Stimulated activated CD8-positive, alpha-beta memory T cell treated with anti-CD3 and anti-CD28 coated beads, Interleukin-4, amount 100 ng/mL, for 1 hour (primary cell): ENCODE measurements at places on chromosomes 11 and 22.

- DNase-seq, result no peak
Observed at GRCh38 chr11:108224911-108225786, 2.3 kb downstream of the ATM start.

DNA sequence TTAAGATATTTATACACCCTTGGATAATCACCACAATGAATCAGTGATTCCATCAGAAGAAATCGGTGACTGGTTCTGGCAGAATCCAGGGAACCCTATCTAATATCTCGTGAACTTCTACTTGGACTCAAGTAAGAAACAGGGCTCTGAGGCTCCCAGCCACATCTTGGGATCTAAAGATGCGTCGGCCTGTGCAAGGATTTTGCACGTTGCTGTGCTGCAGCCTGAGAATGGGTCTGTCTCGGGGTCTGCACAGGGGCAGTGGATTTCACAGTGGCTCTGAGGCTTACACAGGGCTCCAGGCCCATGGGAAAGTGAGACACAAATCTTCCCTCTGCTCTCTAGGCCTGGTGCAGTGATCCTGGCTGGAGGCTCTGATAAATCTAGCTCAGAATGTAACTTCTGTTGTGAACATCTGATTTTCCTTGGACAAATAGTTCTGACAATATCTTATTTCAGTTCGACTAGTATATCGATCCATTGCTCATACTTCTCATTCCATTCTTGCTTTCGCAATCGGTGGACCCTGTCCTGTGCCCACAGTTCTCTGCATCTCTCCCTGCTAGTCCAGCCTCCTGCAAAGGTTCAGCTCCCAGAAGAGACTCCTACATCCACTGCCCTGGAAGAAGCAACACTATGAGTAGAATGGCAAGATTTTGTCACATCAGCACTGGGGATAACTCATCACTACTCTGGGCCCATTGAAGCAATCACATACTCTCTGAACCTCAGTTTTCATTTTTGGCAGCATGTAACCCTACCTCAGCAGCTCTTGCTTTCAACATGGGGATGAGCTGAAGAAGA is 105.5 kb upstream of the TOP3B start:
- no peak for DNase-seq

- DNase-seq, result no peak
Observed at GRCh38 chr22:22590136-22590891, 31.2 kb upstream of the PRAME start.

- no peak for DNase-seq
Observed at GRCh38 chr22:38841211-38841610, 2.6 kb downstream of the NPTXR start.

GRCh38 chr11:765025-765801 is 12.1 kb downstream of the GATD1 start:
- peak; percentile 41 for DNase-seq

- no peak for DNase-seq
Observed at GRCh38 chr11:115170133-115170815, 333.9 kb downstream of the CADM1 start.

GRCh38 chr11:19404787-19405186 is 164.0 kb upstream of the E2F8 start:
- DNase-seq, result no peak

DNA sequence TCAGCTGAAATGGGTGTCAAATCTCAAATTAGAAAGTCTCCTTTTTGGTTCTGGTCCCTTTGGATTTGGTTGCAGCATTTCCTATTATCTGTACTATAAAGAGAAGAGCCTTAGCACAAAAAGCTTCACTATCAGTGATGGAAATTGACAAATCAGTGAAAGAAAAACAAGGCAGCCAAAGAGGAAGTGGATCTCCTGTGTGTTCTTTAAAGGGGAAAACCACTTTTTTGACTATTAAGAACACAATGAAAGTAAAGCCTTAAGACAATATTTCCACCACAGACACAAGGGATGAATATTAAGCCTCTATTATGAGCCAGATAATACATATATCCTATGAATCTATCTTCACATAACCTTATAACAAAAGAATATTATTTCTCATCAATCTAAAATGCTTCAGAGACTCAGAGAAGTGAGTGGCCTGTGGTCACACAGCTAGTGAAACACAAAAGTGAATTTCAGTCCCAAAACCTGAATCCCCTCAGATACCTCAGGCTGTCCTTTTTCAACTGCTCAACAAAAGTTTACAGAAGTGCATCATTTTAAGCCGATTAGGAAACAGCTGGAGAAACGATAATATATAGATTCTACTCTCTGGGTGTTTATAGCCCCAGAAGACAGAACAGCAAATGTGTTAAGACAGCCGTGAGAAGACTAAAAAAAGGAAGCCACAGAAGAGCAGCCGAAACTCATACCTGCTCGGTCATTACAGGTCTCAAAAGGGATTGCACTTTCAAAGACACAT is 24.4 kb upstream of the FSHB start:
- no peak for DNase-seq

DNA sequence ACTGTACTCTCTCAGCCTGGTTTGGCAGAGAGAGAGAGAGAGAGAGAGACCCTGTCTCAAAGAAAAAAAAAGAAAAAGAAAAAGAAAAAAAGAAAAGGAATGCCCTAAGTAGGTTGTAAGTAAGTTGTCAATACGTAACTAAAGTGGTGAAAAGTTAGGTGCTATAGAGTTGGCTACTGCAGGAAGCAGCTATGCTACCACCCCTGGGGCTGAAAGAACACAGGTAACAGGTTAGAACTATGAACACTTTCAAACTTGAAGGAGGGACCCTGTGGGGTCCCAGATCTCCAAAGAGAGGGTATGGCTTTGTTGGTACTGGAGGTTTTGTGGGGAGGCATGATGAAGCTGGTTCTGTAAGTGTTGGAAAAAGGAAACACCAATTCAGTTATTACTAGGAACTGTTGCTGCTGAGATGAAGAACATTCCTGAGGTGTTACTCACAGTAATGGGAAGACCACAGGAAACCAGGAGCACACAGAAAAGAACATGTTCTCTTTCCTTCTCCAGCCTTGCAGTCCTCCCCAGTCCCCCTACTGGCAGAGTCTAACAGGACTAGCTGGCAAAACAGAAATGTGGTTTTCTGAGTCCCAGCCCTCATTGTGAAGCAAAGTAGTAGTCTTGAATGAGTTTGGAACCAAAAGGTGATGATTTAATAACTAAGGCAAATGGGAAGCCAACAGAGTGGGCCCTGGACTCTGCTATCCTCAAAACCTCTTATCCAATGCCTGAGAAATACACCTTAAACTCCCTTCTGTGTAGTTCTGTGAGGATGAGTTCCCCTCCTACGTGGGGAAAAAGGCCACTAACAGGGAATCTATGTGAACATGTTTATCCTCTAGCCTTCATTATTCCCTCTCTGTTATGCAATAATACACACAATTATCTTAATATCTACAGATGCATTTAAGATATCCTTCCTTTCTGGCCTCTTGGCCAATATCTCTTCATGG is 427.0 kb upstream of the DDI1 start:
- no peak for DNase-seq

GRCh38 chr11:12061851-12062560 is 48.4 kb upstream of the MICAL2 start:
- DNase-seq, result no peak

DNA sequence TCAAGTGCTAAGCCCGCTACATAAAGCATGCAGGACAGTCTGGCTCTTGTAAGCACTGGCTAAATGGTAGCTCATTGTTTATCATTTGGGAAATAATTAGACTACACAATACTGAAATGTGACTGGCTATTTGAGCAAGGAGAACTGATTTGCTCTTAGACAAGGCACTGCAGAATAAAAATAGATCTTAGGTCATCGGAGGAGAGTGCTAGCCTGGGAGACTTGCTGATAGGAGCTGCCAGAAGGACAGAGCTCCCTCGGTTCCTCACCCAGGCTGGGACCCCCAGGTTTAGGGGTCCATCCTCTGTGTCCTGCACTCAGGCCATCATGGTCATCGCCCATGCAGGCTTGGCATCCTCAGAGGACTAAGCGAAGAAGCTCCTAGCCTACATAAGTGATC is 184.4 kb upstream of the NCAM1 start:
- DNase-seq, result no peak

DNA sequence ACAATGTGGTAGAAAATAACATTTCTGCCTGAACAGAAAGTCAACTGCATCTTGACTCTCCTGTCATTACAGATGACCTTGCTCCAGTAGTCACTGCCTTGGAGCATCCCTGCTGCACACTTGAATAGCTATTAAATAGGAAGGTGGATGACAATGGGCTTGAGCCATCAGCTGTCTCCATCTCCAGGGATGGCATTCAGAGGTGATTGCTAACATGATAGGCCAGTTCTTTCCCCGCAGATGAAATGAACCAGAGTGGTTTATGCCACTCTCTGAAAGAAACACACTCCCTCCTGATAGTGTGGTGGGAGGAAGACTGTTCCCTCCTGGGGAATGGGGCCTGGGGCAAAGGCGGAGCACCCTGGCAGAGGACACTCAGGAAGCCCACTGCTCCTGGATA is 57.1 kb upstream of the OLFML1 start:
- no peak for DNase-seq

GRCh38 chr11:128988242-128988970 is 45.7 kb upstream of the TP53AIP1 start:
- DNase-seq, result no peak

DNA sequence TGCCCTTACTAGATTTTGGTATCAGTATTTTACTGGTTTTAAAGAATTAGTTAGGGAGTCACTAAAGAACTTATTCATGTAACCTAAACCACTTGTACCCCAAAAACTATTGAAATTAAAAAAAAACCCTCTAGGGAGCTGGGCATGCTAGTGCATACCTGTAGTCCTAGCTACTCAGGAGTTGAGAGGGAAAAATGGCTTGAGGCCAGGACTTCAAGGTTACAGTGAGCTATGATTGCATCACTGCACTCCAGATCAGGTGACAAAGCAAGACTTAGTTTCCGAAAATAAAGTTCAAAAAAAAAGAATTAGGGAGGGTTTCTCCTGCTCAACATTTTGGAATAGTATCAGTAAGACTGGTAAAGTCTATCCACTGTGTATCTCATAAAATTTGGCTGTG is 364.4 kb upstream of the LUZP2 start:
- DNase-seq, result no peak

- no peak for DNase-seq
Observed at GRCh38 chr11:45333001-45333971, 47.1 kb upstream of the SYT13 start.

DNA sequence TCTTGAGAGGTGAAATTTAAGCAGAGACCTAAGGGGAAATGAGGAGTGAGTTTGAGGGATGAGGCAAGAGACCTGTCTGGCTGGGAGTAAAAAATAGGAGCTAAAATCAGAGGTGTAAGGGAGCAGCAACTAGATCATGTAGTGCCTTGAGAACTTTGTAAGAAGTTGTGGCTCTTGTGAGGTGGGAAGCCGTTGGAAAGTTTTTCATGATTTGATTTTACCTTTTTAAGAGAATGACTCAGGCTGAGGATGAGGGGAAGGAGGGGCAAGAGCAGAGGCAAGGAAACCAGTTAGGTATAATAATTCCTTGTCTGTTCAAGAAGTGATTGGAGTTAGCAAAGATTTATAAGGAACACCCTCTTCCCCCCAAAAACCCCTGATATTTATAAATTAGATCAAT is 25.8 kb downstream of the QSER1 start:
- no peak for DNase-seq

DNA sequence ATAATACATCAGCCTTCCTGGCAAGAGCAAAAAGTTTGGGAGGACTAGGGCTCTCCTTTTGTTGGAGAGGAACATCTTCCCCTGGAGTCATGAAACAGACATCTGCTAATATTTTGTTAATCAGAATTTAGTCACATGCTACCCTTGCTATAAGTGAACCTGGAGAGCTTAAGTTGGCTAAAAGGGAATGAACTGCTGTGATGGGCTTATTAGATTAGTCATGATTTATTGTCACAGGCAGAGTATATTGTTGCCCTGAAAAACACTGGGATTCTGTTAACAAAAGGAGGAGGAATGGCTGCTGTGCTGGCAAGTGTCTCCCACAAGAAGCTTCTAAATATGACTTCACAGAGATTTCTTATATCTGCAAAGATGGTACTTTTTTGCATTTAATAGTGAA is 16.0 kb downstream of the TCP11L1 start:
- no peak for DNase-seq

- DNase-seq, result no peak
Observed at GRCh38 chr11:32396331-32396730, 39.0 kb downstream of the WT1 start.
